Testis (tissue), 5 donors: ENCODE measurements at places on chromosomes 16 and 17.

- no peak for DNase-seq
These were observed 12.5 kb downstream of the TIMM22 start for GRCh38 chr17:1009229-1010085.

DNA sequence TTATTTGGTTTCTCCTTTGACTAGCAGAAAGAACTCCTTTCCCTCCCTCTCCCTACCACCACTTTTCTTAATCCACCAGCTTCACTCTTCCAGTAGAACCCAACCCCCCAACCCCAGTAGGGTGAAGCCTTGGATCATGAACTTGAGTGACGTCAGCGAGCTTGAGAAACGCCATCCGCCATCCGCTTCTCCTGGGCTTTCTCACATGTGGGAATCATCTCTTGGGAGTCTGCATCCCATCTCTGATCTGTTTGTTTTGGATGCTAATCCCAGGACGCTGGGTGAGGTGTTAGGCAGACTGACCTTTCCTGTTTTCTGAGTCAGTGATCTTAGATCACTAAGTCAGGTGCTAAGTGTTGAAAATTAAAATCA is 16.0 kb upstream of the SOX9 start:
- DNase-seq = no peak

DNA sequence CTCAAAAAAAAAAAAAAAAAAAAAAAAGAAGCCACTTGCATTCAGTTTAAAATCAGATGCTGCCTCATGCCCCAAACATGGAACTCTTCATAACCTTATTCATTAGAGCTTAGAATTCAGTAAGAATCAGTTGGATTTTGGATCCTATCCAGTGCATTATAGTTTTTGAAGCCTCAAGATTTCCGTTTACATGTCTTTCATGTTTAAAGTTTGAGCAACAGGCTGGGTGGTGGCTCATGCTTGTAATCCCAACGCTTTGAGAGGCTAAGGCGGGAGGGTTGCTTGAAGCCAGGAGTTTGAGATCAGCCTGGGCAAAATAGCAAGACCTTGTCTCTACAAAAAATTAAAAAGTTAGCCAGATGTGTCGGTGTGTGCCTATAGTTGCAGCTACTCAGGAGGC is 55.0 kb downstream of the SNTB2 start:
- no peak for DNase-seq

GRCh38 chr17:39962642-39963220 is at the start of gene GSDMA:
TSS of gene GSDMA (plus strand) at chr17:39963004. CDS start at chr17:39965688, 2,684 bp downstream.
- DNase-seq = no peak

DNA sequence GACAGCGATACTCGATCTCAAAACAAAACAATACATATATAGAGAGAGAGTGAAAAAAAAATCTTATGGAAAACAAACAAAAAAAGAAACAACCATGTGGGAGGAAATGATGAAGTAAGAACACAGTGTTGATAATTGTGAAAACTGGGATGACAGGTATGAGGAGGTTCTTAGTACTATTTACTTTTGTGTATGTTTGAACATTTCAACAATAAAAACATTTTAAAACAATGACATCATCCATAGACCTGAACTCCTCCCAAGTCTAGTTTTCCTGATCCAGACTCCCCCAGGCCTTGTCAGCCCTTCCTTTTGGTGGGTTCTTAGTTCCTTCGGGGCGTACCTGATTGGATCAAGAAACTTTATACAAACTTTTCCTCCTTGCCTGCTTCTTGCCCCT is 51.7 kb downstream of the CCDC42 start:
- DNase-seq = no peak

DNA sequence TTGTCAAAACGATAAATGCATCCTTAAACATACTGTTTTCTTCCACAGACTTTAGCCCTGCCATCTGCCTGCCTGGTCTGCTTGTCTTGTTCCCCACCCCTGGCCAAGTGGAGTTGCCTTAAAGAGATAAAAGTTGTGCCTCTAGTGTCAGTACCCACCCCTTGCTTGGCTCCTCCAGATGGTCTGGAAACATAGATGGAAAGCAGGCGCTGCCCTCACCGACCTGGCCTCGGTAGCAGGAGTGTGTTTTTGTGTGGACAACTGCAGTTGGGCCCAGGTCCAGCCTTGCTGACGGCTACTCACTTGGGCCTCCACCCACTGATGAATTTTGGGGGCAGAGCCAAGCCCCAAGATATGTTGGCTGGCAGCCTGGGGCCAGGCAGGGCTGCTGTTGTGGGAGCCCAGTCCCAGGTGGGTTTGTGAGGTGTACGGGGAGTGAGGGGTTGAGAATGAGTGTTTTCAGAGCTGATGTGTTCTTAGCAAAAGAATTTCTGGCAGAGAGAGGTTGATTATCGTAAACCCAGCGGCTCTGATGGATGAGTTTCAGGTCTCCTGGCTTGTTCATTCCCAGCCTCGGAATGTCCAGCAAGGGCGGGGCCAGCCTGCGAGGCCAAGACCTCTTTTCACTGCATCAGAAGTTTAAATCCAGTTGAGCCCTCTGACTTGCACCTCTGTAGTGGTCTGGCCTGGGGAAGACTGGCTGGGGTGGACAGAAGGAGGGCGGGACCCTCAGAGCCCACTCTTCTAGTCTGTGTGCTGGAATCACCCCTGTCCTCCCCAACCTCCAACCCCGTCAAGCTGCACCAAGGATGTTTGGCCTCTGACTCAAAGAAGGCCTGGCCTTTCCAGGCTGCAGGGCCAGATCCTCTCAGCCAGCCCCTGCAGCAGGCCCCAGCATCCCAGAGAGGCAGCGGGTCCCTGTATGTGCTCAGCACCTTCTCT is 179.7 kb downstream of the RAB11FIP4 start:
- peak; percentile 71 for DNase-seq

DNA sequence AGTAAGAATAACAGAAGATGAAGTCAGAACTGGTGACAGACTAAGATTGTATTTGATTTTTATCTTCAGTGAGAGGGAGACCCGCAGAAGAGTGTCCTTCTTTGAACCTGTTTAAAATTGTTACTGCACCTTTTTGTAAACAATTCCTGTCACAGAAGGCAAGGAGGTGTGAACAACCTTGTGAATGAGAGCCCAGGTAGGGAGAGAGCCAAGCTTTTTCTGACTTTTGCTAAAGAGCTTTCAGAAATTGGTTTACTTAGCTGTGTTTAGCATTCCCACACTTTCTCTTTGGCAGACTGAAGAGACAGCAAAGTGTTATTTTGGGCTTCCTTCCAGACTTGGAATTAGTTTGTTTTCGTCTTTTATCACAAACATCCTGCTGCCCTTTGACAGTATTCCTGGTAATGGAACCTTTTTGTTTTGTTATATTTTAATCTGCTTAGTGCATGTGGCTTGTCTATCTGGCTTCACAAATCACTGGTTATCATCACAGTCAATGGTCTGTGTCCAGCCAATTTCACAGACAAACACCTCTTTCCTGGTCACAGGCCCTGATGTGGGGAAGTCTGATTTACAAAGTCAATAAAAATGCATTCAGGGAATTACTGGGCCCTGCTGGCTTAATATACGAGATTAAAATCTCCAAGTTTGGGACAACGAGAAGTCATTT is 85.7 kb upstream of the HS3ST2 start:
- DNase-seq = no peak

- DNase-seq = no peak
These were observed 151.2 kb downstream of the TANC2 start for GRCh38 chr17:63116967-63117830.

DNA sequence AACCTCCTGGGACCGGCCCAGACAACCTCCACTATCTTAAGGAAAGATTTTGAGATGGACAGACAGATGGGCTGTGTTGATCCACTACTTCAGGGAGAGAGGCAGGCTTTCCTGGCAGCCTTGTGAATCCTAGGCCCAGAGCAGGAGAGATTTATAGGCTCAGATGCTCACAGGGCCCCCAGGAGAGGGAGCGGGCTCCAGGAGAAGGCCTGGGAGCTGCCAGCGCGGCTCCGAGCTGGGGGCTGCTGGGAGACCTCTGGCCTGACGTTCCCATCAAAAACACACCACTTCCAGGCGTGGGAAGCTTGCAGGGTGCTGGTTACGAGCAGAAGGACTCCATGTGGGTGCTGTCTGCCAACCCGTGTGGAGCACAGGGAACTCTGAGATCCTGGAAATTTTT is 53.2 kb downstream of the MYH11 start:
- DNase-seq = peak; percentile 49

- no peak for DNase-seq
These were observed 3.7 kb upstream of the KREMEN2 start for GRCh38 chr16:2960183-2961010.

GRCh38 chr17:60601447-60602384 is 1.7 kb downstream of the PPM1D start:
- peak; percentile 79 for DNase-seq

DNA sequence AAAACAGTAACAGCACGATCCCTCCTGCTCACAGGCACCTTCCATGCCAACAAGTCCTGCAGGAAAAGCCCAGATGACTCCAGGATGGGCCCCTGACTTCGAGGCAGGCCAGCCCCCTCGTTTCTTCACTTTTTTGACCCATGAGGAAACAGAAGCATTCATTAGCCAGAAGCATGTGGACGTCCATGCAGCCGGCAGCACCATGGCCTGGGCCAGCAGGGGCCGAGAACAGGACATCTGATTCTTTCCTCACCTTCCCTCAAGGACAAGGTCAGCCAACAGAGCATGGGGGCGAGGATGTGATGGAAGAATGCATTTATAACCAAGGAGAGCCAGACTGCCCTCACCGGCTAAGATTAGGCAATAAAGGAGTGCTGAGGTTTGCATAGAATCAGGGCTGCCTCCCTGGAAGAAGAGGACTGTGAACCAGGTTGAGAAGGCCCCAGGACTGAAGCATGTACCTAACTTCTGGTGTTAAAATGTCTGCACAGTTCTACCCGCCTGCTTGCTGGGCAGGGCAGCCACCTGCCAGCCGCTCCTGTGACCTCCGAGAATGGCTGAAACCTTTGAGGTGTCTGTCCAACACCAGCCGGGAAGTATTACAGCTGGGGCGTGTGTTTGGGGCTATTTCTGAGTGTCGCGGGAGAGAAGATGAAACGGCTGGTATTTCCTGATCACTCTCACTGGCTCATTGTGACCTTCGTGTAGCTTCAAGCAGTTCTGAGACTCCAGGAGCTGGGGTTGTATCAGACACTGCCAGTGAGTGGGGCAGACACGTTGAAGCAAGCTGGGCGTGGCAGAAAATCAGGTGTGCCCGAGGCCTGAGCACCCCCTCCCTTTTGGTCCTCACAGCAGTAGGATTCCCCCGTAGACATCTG is 94.0 kb upstream of the TNRC6C start:
- no peak for DNase-seq

- no peak for DNase-seq
These were observed 591.4 kb downstream of the TMEM114 start for GRCh38 chr16:7998789-7999453.

DNA sequence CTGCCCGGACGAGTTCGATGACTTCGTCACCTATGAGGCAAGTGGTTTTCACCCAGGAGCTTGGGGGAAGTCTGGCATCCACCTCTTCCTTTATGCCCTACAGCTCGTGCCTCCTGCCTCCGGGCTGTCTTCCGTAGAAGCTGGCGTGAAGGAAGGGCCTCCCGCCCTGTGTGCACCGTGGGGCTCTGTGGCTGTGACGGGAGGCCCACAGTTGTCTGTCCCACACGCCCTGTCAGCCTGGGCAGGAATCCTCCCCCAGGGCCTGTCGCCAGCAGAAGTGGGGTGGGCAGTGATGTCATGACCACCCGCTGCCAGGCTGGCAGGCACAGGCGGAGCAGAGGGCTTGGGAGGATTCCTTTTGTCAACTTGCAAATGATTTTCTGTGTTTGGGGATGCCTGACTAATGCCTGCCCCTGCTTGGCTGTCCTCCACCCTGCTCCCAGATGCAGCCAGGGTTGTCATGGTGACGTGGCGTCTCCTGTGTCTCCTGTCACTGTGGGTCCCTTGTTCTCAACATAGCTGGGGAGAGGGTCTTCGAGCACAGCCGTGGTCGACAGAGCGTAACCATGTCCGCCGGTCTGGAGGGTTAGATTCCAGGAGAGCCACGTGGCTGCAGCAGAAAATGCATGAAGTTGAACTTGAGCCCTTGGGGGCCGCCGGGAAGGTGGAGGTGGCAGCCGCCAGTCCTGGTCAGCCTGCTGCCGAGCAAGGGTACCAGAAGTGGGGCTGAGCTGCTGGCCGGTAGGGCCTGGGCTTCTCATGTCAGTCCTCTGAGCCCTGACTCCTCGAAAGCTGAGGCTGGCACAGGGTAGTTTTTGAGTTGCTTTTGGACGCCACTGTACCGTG is 46.1 kb downstream of the RAB11FIP3 start:
- DNase-seq = peak; percentile 85

DNA sequence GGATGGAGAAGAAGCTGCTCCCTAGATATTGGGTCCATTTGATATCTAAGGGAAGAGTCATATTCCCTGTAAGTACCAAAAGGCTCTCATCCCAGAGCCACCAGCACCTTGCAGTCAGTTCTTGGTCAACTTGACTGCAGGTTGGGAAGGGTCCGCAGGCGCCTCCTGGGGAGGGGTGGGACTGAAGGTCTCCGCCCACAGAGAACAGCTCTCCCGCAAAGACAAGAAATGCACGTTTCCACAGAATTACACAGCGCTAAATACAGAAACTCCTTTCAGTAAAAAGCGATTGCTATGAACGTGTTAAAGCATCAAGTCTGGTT is 864 bp upstream of the CTCF start:
- no peak for DNase-seq

GRCh38 chr17:34243364-34244320 is 11.4 kb upstream of the CCL2 start:
- DNase-seq = no peak

DNA sequence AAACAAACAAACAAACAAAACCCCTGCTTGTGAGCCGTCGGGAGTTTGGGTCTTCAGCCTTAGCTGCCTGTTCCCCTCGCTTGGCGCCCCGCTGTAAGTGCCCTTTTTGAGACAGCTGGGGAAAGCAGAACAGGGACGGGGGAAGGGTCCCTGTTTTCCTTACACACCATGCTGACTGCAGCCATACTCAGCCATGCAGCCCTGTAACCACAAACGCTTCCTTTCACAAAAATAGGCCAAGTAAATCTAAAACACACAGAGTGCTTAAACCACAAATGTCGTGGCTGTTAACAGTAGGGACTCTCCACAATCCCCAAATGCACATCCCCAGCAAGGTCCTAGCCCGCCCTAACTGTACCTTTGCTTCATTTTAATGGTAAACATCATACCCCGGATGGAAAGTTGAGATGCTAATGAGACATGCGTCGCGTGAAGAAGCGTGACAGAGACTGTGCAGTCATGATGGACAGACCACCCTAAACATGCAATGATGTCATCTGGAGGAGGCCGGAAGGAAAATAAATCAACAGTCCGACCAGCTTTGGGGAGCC is 129.9 kb downstream of the MGAT5B start:
- no peak for DNase-seq

- DNase-seq = no peak
These were observed 8.2 kb upstream of the CSNK1D start for GRCh38 chr17:82281502-82282238.

DNA sequence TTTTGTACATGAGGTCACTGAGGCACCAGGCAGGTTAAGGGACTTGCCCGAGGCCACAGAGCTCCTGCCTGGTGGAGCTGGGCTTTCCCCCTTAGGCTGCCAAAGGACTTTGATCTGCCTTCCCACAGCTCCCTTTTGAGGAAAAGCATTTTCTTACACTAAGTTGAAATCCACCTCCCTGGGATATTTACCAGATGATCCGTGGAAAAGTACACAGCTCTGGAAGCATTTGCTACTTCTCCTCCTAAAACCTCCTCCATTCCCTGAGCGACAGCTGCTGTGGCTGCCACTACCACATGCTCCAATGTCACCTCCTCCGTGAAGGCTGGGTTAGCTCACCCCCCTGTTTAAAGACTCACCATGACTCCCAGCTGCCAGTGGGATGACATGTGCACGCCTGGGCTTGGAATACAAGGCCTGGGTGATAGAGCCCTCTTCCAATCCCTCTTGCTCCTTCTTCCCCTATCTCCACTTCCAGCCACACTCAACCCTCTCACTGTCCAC is 1.2 kb upstream of the MPRIP start:
- peak; percentile 43 for DNase-seq

- no peak for DNase-seq
These were observed 32.6 kb downstream of the KIFC3 start for GRCh38 chr16:57769541-57770145.
